ENCODE measurements at places on chromosomes 1 and 21. TPM values are rescaled to one million over a fixed set of nuclear protein-coding genes. Genes with fewer than 3 reads are reported as not detected.

LRRC8B gene
- 0.31 TPM for polyA plus RNA-seq

ADORA1 gene
- 0.59 TPM for polyA plus RNA-seq

RBM11 gene
- 0.35 TPM for polyA plus RNA-seq

LCE2C gene
- polyA plus RNA-seq, result 0.19 TPM

C2CD2 gene
- polyA plus RNA-seq, result 27.6 TPM
